ENCODE measurements at places on chromosomes 5 and 9.

DNA sequence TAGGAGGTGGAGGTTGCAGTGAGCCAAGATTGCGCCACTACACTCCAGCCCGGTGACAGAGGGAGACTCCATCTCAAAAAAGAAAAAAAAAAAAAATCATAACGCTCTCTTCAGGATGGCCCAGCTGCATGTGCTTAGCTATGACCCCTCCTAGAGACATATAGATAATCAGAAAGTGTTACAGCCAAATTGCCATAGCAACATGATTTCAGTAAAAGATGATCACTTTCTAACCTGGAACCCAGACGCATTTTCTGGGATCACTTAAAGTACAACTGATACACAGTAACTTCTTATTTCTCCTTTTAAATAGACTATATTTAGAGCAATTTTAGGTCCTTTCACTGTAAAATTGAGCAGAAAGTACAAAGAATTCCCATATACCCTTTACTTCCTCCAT is 372.9 kb downstream of the CDH18 start:
- no peak for DNase-seq

DNA sequence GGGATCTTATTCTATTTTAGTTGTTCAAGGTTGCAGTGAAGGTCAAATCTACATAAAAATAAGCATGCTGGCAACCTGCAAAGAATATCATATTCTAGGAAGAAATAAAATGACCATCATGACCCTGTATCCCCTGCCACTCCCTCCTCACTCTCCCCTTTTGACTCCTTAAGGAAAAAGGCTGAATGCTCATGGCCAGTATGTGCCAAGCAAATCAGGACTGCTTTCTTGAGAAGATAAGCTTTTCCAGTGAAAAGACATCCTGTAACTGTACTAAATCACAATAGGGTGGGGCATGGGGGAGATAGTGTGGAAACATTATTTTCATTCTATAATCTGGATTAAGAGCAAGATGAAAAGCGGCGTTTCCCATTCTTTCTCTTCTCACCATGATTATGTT is 100.6 kb upstream of the LIFR start:
- DNase-seq: no peak

- DNase-seq: no peak
Observed at GRCh38 chr9:107539427-107540163, 50.0 kb upstream of the KLF4 start.

- DNase-seq: no peak
Observed at GRCh38 chr9:127550751-127551150, 61.3 kb upstream of the STXBP1 start.

DNA sequence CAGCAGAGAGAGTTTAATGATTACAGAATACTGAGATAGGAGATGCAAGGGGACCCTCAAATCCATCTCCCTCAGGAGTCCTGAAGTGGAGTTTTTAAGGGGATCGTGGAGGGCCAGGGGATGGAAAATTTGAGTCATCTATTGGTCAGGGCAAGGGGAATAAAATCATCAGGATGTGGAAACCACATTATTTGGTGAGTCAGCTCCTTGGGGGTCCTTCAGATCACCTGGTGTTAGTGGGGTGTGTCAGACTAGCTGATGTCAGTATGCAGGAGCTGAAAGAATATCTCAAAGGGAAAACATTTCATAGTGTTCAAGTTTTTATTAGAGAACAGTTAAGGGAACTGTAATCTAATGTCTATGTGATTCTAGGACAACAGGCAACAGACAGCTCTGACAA is 183.0 kb upstream of the FTMT start:
- DNase-seq: no peak

DNA sequence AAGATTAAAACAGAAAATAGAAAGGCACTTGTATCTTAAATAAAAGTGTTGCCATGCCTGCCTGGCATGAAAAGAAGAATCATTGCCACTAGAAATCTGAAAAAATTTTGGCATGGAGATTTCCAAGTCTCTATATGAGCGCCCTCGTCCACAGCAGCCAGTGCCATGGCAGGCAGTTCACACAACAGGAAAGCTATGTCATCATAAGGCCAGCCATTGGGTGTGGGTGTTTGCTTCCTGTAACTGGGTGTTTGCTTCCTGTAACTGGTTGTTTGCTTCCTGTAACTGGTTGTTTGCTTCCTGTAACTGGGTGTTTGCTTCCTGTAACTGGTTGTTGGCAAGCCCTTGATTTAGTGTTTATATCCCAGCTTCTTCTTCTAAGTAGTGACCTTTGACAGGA is 446.7 kb downstream of the IRX1 start:
- no peak for DNase-seq

DNA sequence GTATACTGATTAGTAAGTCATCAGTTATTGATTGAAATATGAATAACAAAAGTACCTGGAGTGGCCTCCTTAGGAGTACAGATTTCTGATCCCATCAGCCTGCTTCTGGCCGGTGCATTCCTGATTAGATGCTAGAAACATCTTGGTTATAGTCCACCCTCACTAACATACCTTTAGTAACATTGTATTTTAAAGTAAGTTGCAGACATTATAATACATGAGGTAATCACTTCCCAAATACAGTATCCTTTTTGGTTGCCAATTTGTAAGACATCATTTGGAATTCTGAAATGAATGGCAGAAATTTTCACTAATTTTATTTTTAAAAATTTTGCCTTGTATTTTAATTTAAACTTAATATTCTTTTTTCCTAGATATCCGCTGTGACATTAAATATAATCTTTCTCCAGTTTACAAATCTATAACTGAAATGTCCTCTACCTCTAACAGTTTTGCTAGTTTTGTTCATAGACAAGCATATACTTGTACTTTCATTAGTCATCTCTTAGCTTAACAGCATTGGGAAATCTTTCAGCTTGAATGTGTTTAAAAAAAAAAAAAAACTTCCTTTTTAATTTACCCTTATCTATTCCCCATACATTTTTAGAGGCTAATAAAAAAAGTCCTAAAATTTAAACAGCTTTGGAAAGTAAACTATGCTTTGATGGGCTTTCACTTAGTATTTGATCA is 178.9 kb downstream of the XRCC4 start:
- no peak for DNase-seq

- DNase-seq: no peak
Observed at GRCh38 chr5:56670916-56671315, 144.4 kb upstream of the MAP3K1 start.

DNA sequence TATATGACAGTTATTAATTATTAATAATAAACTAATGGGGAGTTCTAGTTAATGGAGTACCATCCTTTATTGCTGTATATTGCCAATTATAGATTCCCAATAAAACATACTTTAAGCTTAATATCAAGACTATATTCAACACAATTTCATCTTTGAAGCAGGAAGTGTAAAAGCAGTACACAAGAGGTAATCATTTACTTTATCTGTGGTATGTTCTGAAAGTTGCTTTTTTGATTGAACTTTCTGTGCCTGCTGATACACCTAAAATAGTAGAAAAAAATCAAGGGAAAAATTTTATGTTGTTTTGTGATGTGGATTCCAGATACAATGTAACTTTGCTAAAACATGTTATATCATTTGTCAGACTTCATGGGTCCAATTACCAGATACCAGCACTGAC is 58.0 kb downstream of the ACO1 start:
- DNase-seq: no peak

- no peak for DNase-seq
Observed at GRCh38 chr5:2184026-2184366, 301.3 kb upstream of the IRX4 start.

DNA sequence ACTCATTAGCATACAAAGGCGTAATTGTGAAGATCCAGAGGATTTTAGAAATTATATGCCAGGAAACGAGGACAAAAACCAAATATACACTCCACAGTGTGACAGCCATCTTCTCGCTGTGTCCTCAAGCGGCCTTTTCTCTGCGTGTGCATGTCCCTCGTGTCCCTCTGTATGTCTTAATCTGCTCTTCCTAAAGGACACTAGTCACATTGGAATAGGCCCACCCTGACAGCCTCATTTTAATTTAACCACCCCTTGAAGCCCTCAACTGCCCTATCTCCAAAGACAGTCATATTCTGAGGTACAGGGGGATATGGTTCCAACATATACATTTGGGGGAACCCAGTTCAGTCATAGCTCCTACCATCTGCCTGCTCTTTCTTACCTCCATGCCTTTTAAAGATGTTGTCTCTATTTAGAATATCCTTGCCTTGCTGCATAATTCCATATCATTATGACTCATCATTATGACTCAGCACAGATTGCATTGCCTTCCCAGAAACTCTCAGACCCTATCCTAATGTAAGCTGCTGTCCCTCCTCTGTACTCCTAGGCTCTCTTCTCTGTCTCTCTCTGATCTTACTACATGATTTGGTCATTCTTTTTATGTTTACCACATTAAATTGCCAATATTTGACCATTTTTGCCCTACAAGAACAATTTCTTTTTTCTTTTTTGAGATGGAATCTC is 210.9 kb downstream of the AOPEP start:
- no peak for DNase-seq

- no peak for DNase-seq
Observed at GRCh38 chr5:89097103-89097502, 214.1 kb upstream of the MEF2C start.

Data from activated T-helper 1 cell treated with anti-CD3 and anti-CD28 coated beads, Interleukin-2, amount 50 U/mL, for 16 hours (primary cell).